ENCODE measurements at places on chromosomes 7 and 10.

- DNase-seq: no peak
These were observed 454.5 kb upstream of the ZMIZ1 start for GRCh38 chr10:78614267-78614666.

DNA sequence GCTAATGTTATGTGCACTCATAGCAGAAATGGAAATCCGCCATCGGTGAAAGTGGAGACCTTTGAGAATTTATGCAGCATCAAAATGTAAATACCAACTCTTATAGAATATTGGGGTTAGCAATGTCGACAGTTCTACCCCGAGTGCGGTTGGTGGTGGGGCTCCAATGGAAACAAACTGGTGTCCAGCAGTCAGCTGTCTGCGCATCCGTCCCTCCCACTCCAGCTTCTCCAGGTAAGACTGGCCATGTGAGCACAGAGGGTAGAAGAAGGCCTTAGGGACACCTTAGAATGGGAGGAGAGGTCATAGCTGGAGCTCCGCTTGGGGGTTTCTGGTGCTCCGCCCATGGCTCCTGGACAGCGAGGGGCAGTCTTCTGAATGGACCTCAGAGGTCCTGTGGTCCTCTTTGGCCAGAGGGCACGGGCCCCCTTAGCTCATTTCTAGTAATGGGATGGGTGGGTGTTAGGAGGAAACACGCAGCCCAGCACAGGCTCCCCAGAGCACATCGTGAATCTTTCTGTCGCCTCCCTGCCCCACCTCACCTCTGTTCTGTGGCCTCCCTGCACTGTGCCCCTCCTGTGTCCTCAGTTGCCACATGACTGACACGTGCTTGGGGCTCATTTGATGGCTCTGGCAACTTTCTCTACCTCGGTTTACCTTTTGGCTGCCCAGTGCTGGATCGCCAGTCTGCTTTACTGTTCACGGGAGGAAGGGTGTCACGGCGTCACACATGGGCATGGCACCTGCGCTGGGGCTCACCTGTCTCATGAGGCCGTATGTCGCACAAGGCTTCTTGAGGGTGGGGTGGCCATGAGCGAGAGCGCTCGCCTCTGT is 50.0 kb downstream of the MGMT start:
- no peak for DNase-seq

DNA sequence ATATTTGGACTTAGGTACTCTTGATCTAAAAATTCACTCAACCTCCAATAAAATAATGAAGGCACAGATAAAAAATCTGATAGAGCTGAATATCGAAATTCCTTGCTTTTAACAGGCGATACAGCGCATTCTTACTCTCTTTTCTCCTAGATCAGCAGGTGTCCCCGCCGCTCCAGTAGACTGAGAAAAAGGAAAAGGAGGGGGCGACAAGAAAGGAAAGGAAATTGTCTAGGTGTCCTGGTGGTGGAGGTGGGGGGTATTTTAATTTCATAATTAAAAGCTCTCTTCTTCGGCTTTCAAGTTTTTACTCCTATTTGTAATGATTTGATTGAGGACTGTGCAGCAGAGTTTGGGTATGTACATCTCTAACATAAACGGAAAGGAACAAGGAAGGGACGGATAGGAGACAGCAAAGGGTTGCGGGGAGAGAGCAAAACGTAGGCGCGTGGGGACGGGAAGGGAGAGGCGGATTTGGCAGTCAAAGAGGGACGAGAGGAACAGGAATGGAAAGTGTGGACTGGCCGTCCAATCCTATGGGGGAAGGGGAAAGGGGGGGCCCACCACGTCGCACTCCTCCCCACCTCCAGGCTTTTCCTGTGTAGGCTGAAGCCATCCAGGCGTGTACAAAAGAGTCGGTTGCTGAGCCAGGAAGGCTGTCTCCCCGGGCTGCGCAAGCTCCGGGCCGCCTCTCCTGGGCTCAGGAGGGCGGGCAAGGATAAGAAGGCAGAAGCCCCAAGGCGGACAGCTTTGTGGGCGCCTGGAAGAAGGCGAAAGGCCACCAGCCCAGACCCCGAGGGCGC is 875 bp upstream of the HECTD2 start:
- DNase-seq: peak; percentile 66

DNA sequence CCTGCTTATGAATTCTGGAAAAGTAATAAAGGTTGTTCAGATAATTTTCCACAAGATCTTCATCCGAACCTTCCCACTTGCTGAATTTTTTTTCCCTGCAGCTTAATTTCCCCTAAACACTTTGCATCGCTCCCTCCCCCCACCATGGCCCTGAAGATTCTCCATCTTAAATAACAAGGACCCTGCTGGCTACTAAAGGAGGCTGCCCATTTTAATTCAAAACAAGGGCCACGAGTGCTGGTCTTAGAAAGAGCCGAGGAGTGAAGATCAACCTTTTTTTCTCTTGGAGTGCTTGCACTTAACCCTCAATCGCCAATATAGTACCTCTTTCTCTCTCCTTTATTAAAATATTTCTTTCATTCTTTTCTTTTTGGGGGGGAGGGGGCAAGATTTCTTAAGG is 9.2 kb upstream of the SP8 start:
- no peak for DNase-seq

- DNase-seq: no peak
These were observed 166.1 kb upstream of the TCERG1L start for GRCh38 chr10:131477457-131478121.

- no peak for DNase-seq
These were observed 98.4 kb downstream of the OSBPL3 start for GRCh38 chr7:24881623-24882022.

DNA sequence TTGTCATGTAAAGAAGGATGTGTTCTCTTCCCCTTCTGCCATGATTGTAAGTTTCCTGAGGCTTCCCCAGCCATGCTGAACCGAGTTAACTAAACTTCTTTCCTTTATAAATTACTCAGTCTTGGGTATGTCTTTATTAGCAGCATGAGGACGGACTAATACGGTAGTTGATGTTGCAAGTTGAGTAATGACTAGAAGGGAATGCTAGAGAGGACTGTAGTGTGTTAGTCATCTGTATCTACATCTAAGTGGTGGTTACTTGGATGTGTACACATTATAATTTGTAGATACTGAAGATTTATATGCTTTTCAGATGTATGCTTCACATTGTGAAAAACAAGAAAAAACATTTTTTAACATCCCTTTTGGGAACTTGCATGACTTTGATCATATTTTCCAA is 244.6 kb downstream of the POLR1F start:
- DNase-seq: no peak

All from COR-L47 (cell line).